Stimulated activated CD8-positive, alpha-beta memory T cell treated with anti-CD3 and anti-CD28 coated beads, Interleukin-2, amount 100 ng/mL, for 1 hour (primary cell): ENCODE measurements at places on chromosomes 3 and 15.

DNA sequence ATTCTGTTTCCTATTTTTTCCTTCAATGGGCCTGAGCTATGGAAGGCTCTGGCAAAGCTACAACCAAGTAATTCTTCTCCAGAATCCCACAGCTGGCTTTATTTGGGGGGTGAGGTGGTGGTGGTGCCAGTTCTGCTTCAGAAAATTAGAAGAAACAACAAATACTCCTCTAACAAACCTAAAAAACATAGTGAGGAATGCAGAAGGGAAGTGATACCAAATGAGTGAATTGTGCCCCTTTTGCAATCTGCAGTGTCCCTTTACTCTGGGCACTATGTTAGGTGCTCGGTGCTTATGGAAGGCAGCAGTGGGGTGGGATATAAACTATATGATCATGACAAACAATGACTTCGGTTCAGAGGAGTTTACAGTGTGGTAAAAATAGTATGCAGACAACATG, 90.4 kb upstream of the ROPN1 start:
- no peak for DNase-seq

- DNase-seq = no peak
Measured at GRCh38 chr3:125479091-125479490, 40.9 kb downstream of the SNX4 start.

DNA sequence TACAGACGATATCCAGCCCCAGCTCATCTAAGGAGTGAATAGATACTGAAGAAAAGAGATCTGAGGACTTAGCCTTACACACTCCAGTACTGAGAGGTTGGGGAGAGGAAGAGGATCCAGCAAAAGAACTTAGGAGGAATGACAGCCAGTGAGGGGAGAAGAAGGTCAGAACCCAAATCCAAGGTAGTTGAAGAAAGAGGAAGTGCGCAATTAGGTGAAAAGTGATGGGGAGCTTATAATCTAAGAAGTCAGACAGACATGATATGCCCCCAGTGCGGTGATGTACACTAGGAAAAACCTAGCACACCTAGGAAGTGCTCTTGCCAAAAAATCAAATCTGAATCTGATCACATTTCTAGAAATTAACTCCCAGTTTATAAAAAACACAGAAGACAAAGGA, 20.6 kb downstream of the ENTPD3 start:
- no peak for DNase-seq

DNA sequence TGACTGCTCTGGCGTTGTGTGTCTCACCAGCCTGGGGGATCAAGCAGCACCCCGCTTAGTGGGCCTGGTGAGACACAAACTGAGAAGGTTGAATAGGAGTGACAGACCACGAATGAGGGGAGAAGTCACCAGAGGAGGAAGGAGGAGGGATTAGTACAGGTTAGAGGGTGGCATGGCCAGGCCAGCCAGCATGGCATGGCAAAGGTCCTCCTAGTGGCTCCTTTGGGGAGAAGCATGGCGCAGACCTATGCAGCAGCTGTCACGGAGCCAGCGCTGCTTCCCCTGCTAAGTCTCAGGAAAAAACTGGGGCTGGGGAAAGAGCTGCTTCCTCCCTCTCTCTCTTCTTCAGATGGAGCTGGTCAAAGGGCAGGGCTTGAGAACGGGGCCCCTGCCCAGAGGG, 48.6 kb downstream of the ZDHHC3 start:
- no peak for DNase-seq

DNA sequence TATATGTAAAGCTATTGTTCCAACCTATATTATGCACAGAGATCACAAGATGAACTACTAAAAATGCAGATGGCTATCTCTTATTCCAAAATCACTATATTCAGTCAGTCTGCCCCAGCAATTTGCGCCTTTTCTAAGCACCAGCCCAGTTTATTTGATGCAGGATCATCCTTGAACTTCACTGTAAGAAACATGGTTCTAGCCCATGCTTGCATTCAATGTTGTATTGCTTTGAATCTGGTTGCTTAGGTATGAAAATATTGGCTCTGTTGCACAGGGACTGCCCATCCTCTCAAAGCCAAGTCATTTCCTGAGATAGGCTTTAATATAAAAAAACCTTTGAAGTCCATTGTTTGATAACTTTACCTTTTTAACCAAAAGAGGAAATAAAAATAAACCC, 170.5 kb upstream of the LRIG1 start:
- DNase-seq = no peak

- DNase-seq = no peak
Measured at GRCh38 chr3:126056681-126057500, 27.0 kb downstream of the SLC41A3 start.

DNA sequence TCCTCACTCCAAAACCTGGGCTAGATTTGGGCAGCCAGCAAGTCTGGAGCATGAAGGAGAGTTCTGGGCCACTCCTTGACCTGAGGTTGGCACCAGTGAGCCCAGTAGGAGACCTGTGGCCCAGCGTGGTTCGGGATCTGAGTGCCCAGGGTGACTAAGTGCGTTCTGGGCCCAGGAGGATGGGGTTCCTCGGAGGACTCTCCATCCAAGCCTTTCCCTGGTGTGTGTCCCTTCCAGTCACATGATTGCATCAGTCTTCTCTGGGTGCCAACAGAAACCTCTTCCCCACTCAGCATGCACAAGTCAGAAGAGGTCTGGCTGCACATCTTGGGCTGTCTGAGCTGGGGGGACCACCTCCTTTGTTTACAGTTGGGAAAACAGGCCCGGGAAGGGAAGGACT, 14.9 kb downstream of the TMEM43 start:
- DNase-seq = no peak
